ENCODE measurements at places on chromosomes 11 and 22. TPM values are rescaled to one million over a fixed set of nuclear protein-coding genes. Genes with fewer than 3 reads are reported as not detected.

MS4A15 gene
- total RNA-seq, result not detected

SHANK2 gene
- total RNA-seq, result 0.80 TPM

CHST1 gene
- 2.0 TPM for total RNA-seq

OLFML1 gene
- not detected for total RNA-seq

ARHGAP32 gene
- 5.8 TPM for total RNA-seq

OR8G1 gene
- total RNA-seq, result not detected

MMP8 gene
- not detected for total RNA-seq

CDHR5 gene
- not detected for total RNA-seq

MAJIN gene
- not detected for total RNA-seq

RAB6A gene
- 188 TPM for total RNA-seq

TKFC gene
- 30.3 TPM for total RNA-seq

JHY gene
- total RNA-seq, result 2.0 TPM

ANO5 gene
- total RNA-seq, result not detected

PAK1 gene
- total RNA-seq, result 53.6 TPM

POU2AF3 gene
- not detected for total RNA-seq

OR4C6 gene
- not detected for total RNA-seq

ACTN3 gene
- not detected for total RNA-seq

EFCAB6 gene
- 0.11 TPM for total RNA-seq

KRTAP5-7 gene
- not detected for total RNA-seq

NPAS4 gene
- not detected for total RNA-seq

MYOD1 gene
- not detected for total RNA-seq

SH3BP1 gene
- total RNA-seq, result 59.8 TPM

C11orf91 gene
- not detected for total RNA-seq

KCTD14 gene
- 16.0 TPM for total RNA-seq

SSRP1 gene
- total RNA-seq, result 111 TPM

OR2AG1 gene
- total RNA-seq, result not detected

FAM180B gene
- not detected for total RNA-seq

ZNF70 gene
- total RNA-seq, result 2.3 TPM

NLRP6 gene
- not detected for total RNA-seq

CHRM1 gene
- not detected for total RNA-seq

TPBGL gene
- not detected for total RNA-seq

OR52N4 gene
- total RNA-seq, result not detected

WNT7B gene
- 3.4 TPM for total RNA-seq

ROBO4 gene
- total RNA-seq, result 5.8 TPM

RAPSN gene
- not detected for total RNA-seq

All from hair follicular keratinocyte (primary cell).